ENCODE measurements at places on chromosomes 12 and 14.
A peak's percentile ranks its signal among the peaks of the same experiment; 100 is the strongest.

- DNase-seq: no peak
These were observed 3.4 kb downstream of the USP5 start for GRCh38 chr12:6855322-6855721.

DNA sequence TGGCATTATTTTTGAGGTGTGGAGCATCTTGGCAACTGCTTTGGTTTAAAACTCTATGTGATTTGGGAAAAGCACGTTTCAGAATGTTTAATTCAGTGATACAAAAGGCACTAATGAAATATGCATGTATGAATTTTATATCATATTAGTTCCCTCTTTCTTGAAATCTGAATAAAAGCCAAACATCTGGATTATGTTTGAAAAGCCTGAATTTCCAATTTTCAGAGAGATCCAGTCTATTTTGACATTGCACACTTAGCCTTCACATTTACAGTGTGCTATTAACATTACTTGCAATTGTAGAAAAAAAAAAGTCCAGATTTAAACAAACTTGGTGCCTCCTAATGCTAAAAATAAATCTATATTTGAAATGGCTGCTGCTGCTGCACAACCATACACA is 219.1 kb upstream of the NPAS3 start:
- peak; percentile 34 for DNase-seq

GRCh38 chr14:104149617-104150135 is 11.3 kb downstream of the KIF26A start:
- DNase-seq: peak; percentile 95

- DNase-seq: no peak
These were observed 66.7 kb downstream of the CCDC88C start for GRCh38 chr14:91350813-91351511.

- DNase-seq: no peak
These were observed 71.3 kb downstream of the LRP6 start for GRCh38 chr12:12195516-12195915.

All from eye (tissue), 1 donor.